Ureter (tissue), 1 donor: ENCODE measurements at places on chromosomes 4 and X. TPM values are rescaled to one million over a fixed set of nuclear protein-coding genes. Genes with fewer than 3 reads are reported as not detected.

The ZAR1 gene
- total RNA-seq, result not detected

The TBL1X gene
- total RNA-seq, result 82.2 TPM

The MAGEC1 gene
- total RNA-seq, result not detected

The ATXN3L gene
- total RNA-seq, result not detected

The MAP7D2 gene
- total RNA-seq, result 1.2 TPM

- no peak for DNase-seq
Measured at GRCh38 chr4:32858971-32859370, 2138.8 kb downstream of the PCDH7 start.

GRCh38 chrX:85573801-85574200, 194.3 kb upstream of the POF1B start:
- DNase-seq, result no peak

- DNase-seq, result peak; percentile 53
Measured at GRCh38 chr4:185210102-185210981, 944 bp downstream of the SNX25 start.

GRCh38 chr4:15563871-15564270, 91.3 kb downstream of the FBXL5 start:
- DNase-seq, result no peak

- DNase-seq, result no peak
Measured at GRCh38 chr4:62402088-62402806, 1202.1 kb downstream of the ADGRL3 start.

GRCh38 chr4:124710911-124711310, 1.6 kb downstream of the ANKRD50 start:
- DNase-seq, result no peak

- DNase-seq, result no peak
Measured at GRCh38 chr4:6619116-6619465, 21.4 kb upstream of the MRFAP1 start.

- DNase-seq, result no peak
Measured at GRCh38 chr4:128362760-128363159, 75.1 kb upstream of the PGRMC2 start.

DNA sequence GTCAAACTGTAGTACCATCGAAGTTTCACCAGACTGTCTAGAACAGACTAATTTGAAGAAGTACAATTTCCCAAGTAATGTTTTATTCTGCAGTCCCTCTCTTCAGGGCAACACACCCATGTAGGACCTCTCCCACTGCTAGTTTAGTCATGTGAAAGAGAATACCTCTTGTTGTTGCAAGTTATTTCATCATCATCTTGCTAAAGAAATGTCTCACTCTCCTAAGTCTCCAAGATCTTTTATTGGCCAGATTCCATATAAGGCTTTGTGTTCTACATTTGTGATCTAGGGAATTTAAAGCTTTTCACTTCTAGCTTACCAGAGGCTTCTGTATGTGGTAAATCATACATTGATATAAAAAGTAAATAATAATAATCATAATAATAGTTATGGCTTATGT, 745.3 kb upstream of the MAGEB2 start:
- DNase-seq, result no peak

GRCh38 chr4:152817331-152817730, 37.6 kb downstream of the ARFIP1 start:
- no peak for DNase-seq

DNA sequence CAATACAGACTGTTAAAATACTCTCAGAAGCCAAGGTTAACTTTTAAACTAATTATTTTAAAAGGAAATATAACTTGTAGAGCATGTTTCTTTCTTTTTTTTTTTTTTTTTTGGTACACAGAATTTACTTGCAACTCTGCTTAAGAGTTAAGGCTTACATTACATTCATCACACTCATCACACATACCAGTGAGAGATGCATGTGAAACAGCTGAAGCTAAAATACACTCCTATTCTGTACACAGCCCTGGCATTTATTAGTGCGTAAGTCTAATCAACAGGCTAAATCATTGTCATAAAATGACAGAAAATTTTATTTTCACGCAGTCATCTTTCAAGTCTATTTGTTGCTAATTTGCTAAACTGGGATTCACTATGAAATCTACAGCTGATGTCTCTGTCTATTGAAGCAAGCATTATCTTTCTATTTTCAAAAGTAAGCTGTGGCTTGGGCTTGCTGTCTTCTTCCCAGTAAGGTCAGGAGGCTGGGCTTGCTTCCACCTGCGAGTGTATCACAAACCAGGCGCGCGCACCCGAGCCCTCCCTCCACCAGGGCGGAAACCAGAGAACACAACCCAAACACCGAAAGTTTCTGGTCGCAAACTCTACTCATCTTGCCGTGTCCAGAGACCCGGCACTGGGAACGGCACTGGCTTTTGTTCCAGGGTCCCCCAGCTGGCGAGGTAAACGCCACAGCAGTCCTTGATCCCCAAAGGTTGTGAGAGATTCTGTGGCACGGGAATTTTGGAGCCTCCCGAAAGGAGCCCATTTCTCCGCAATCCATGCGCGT, 3.9 kb downstream of the MAML3 start:
- DNase-seq, result peak; percentile 89

DNA sequence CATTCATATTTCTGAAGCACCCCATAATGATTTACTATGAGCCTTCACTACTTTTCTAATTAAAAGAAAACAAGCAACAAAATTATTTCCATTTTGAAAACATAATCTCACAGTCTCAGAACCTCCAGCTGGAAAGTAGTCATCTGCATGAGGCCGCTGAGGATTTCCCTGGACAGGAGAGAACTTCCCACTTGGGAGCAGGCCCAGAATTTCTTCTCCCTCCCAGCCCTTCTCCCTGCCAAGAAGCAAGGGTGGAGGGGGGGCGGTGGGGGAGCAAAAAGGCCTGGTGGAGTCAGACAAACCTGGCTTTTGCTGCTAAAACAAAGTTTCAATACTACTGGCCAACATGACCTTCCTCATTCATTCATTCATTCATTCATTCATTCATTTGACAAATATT, 167.3 kb downstream of the PJA1 start:
- DNase-seq, result no peak

GRCh38 chr4:83629945-83630721, 94.2 kb downstream of the GPAT3 start:
- peak; percentile 52 for DNase-seq

GRCh38 chr4:150515135-150515534, 66.8 kb upstream of the MAB21L2 start:
- DNase-seq, result no peak

- DNase-seq, result peak; percentile 48
Measured at GRCh38 chrX:108439426-108439942, at the start of gene COL4A5. Gene COL4A5 (plus strand): TSS chrX:108439838. CDS start chrX:108440126, 288 bp downstream.

DNA sequence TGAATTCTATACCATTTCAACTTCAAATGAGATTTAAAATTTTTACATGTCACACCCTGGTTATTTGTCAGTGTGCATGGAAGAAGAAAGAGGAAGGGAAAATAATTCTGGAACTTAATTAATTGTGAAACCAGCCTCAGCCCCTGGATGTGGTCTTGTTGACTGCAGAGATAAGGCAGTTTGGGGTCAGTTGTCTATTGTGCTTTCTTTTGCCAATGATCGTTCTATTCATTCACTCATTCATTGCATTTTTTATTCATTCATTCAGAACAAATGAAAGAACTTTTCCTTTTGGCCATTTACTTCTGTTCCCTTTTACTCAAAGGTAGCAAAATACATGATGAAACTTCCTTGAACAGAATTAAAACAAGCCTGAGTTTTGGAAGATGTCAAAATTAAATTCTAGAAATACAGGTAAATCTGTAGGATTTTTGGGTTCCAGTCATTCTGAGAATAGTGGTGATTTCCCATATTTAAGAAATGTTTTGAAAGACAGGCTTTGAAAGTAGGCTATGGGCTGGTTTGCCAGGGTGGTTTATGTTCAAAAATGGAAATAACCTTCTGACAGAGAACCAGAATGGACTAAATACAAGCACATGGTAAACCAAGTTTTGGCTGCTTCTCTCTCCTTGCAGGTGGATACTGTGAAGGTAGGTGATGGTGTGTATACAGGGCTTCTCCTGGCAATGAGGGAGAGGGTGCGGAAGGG, 35.7 kb downstream of the PARM1 start:
- DNase-seq, result no peak

- DNase-seq, result no peak
Measured at GRCh38 chr4:8493484-8493883, 52.9 kb downstream of the TRMT44 start.
